ENCODE measurements at places on chromosomes 6 and 20.

DNA sequence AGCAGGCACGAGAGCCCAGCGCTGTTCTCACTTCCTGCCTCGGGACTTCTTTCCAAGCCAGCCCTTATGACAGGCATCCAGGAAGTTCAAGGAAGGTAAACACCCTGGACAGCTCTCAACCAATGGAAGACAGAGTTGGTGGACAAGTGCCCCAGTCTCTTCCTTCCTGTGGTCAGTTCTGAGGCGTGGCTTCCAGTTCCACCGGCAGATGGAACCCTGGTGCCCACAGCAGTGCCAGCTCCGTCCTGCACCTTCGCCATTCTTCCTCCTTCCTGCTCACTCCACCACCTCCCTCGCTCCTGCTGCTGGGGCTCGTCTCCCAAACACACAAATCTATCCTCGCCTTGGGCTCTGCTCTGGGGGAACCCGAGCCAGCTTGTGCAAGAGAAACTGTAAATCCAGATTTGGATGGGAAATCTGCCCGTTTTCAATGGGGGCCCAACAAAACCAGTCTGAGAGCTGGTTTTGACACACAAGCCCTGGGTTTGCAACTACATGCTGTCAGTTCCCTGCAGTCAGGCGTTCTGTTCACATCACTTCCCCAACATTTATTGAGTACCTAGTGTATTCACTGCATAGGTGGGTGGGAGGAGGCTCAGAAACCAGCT is 162.7 kb downstream of the GRM4 start:
- no peak for DNase-seq

DNA sequence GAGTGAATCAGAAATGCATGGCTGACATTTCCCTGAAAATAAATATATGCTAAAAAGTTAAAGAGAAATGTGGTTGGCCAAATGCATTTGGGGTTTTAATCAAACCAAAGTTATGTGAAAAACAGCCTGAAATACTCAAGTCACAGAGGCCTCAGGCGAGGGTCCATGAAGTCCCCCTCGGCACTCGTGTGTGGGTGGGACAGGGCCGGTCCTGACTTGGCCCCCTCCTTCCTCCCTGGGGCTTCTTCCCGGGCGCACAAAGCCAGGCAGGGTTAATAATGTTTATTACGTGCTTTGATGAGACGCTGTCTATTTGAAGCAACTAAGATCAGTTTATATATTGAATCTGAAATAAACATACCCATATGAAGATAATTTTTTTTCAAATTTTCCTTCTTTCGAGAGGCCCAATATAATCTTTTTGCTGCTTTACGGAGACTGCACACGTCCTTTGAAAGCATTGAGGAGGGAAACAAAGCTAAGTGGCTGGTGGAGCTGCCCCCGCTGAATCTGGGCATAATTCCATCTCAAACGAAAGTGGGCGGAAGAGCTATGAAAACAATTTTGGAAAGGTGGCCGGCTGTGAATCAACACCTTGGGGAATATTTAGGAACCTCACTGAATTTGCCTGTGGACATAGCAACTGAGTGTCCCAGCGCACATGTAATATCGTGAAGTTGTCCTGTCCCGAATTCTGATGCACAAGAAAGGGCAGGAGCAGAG is 55.8 kb upstream of the SMOC2 start:
- DNase-seq = no peak

DNA sequence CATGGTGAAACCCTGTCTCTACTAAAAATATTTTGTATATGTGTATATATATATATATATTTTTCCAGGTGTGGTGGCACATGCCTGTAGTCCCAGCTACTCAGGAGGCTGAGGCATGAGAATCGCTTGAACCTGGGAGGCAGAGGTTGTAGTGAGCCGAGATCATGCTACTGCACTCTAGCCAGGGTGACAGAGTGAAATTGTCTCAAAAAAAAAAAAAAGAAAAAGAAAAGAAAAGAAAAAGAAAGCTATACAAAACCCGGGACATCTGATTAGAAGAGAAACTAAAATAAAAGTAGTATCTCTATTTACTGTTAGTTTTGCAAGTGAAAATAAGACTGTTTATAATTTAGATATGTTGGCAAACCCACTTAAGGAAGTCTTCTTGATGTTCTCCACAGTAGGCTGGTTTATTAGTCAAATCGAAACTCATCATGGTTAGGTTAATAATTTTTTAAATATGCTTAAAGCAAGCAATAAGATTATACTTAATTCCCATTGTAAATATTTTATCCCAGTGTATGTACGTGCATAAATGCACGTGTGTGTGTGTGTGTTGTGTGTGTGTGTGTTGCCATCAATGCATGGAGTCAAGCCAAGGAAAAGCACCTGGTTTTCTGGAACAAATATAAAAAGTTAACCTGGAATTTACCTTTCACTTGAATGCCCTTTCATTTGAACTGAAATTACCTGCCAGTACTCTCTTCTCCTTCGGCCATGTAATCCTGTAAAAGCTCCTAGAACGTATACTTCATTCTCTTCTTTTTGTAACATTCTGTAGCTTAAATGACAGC is 7.1 kb downstream of the VNN2 start:
- no peak for DNase-seq

GRCh38 chr6:56837322-56837894 is 117.5 kb upstream of the BEND6 start:
- no peak for DNase-seq

DNA sequence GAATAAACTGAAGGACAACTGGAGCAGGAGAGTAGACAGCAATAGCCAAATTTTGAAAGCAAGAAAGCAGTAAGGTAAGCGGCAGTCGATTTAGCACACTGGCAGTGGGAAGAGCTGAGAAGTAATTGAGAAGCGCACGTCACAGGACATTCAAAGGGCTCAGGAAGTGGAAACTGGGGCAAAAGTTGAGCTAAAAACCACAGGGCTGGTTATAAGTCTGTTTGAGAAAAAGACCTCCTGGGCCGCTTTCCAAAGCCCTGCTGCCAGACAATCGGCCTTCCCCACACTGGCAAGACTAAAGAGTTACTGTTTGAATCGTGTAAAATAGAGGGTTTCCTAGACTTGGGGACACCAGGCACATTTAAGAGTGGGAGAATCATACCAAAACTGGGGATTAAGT is 161.4 kb downstream of the DNAH8 start:
- no peak for DNase-seq
